ENCODE measurements at places on chromosomes 1 and 21.
A peak's percentile ranks its signal among the peaks of the same experiment; 100 is the strongest.

DNA sequence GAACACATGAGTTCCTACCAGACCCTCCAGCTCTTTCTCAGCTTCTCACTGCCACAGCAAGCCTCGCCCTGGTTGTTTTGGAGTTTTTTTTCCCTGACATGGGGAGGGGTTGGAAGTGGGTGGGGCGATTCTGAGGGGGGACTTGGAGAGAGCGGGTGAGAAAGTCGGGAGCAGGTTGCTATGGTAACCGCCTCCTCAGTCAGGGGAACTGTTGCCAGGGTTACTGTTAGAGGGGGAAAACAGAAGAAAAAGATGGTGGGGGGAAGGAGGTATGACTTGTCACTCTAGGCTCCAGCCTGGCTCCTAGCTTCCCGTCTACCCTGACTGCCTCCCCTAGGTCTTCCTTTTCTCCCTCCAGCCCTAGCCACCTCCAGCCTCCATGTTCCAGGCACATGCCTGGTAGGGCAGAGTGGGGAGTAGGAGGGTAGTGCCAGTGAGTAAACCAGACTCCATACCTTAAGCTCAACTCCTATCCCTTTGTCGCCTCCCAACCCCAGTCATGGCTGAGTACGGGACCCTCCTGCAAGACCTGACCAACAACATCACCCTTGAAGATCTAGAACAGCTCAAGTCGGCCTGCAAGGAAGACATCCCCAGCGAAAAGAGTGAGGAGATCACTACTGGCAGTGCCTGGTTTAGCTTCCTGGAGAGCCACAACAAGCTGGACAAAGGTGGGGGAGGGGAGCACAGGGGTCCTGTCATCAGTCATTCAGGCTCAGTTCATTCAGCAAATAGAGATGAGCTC, 6.0 kb downstream of the PEA15 start:
- no peak for DNase-seq

- no peak for DNase-seq
These were observed 2.5 kb upstream of the GJC2 start for GRCh38 chr1:228147151-228147693.

- DNase-seq = no peak
These were observed 319.4 kb downstream of the TGFB2 start for GRCh38 chr1:218664385-218665170.

- DNase-seq = no peak
These were observed 3.0 kb downstream of the TTC13 start for GRCh38 chr1:230975636-230976035.

GRCh38 chr1:187949567-187949966, 1120.8 kb downstream of the PLA2G4A start:
- DNase-seq = no peak

- DNase-seq = no peak
These were observed 607.8 kb downstream of the NCAM2 start for GRCh38 chr21:21606041-21606440.

- no peak for DNase-seq
These were observed 21.6 kb downstream of the NUP210L start for GRCh38 chr1:154133256-154133655.

DNA sequence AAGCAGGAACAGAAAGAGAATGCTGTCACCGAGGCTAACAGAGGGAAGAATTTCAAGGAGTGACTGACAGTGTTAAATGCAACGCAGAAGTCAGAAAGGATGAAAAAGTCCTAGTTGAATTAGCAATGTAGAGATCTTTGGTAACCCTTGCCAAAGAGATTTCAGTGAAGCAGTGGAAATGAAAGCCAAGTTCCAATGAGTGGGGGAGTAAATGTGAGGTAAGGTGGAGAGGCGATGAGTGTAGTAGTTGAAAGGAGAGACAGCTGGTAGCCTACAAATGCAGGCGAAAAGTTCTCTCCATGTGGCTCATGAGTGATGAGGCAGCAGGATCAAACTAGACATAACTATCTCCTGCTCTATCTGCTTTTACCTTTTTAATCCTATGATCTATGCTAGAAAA, 74.6 kb upstream of the IPO9 start:
- DNase-seq = no peak

DNA sequence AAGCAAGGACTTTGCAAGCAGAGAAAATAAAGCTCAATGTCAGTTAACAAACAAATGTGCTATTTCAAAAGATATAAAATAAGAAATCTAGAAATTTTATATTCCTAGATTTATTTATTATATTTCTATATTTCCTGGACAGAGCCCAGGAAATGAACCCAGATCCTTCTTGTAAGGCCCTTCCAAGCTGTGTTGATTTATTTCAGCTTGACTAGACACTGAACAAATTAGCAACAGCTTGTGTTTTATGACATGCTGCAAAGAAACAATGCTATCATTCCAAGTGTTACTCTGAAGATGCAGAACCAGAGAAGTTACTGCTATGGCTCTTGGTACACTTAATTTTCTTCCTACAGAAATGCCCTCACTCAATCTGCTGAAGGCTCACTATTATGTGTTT, 6.2 kb downstream of the TGFBR3 start:
- no peak for DNase-seq

- no peak for DNase-seq
These were observed 84.0 kb downstream of the IGSF21 start for GRCh38 chr1:18191481-18192155.

GRCh38 chr21:31460980-31461379, 116.9 kb upstream of the TIAM1 start:
- no peak for DNase-seq

DNA sequence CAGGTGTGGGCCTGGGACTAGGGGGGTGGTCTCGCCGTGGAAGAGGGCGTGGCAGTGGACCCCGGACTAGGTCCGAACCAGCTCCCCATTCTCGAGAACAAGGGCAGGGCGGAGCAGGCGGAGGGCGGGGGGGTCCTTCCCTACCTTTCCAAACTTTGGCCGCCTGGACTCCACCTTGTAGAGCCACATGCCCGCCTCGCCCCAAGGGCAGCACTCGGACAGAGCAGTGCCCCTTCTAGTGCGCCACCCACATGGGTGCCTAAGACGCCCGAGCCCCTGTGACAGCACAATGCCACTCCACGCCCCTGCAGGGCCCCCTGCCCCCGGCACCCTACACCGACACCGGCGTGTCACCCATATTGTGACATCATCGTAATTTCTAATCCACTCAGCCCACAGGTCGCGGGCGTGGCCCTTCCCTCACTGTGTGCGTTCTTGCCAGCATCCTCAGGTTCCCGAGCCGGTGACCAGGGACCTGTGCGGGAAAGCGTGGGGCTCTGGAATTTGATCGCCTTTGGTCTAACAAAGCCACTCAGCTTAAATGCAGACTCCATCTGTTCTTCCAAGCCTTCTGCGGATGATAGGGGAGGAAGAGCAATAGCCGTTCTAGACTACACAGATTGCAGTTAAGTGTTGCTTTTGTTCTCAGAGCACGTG, 553 bp upstream of the STMN1 start:
- peak; percentile 78 for DNase-seq

DNA sequence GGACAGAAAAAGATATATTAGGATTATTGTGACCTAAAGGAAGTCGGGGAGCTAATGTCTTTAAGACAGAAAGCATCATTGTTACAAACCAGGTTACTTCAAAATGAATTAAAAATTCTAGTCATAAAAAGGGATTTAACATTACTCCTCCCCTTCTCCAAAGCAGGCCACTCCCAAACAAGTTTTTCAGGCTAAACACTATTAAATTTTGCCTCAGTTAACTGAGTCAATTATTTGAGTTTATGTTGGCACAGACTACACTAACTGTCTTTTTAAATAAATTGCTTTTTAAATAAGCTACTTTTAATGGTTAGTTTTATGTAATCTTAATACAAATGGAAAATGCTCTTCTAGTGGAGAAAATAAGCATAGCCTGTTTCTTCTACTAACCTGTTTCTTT, 395.0 kb upstream of the DUSP10 start:
- DNase-seq = no peak

GRCh38 chr1:111980686-111981085, 8.8 kb downstream of the KCND3 start:
- DNase-seq = no peak

GRCh38 chr1:24748191-24749121, 3.2 kb downstream of the CLIC4 start:
- DNase-seq = no peak

- DNase-seq = no peak
These were observed 36.6 kb upstream of the EPS8L3 start for GRCh38 chr1:109800291-109800690.

DNA sequence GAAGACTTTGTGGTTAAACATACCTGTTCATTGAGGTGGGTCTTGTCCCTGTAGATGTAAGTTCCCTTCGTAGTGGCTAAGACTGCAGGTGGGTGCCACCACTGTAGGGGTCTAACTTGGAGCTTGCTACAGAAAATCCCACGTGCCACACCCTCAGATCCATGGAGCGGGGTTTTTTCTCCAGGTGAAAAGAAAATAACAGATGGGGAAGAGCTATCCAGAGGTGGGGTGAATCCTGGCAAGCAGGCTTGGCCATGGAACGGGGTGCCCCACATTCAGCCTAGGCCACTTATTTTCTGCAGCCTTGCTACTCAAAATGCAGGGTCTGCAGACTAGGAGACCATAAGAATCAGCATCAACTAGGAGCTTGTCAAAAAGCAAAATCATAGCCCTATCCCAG, 24.0 kb downstream of the EXOC8 start:
- DNase-seq = no peak

DNA sequence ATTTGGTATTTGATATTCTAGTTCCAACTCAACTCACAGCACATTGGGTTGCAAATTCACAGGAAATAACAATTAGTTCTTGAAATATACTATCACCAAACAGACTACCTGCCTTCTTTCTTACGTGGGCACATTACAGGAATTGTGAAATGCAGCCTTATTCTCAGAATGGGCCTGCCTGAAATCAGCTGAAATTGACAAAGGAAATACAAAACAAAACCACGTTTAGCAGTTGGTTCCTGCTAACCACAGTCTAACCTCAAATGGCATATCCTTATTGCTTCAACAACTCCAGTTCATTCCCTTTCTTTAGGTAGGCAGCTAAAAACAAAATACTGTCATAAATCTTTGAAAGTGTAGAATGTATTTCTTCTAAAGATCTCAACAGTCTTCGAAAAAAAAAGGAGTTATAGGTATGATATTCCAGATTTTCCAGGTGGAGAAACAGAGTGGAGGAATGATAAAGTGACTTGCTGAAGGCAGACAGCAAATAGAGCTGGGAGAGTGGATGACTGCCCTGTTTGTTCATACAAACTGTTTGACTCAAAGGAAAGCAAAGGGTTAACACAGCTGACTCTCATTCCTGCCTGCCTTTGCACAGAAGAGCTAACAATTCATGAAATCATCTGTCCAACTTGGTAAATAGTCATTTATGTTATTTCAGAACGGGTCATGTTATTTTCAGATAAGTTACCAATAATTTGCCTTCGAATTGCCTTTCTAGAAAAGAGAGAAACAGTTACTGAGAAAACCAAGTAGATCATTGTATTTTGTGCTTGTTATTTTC, 1.6 kb upstream of the GREM2 start:
- no peak for DNase-seq

DNA sequence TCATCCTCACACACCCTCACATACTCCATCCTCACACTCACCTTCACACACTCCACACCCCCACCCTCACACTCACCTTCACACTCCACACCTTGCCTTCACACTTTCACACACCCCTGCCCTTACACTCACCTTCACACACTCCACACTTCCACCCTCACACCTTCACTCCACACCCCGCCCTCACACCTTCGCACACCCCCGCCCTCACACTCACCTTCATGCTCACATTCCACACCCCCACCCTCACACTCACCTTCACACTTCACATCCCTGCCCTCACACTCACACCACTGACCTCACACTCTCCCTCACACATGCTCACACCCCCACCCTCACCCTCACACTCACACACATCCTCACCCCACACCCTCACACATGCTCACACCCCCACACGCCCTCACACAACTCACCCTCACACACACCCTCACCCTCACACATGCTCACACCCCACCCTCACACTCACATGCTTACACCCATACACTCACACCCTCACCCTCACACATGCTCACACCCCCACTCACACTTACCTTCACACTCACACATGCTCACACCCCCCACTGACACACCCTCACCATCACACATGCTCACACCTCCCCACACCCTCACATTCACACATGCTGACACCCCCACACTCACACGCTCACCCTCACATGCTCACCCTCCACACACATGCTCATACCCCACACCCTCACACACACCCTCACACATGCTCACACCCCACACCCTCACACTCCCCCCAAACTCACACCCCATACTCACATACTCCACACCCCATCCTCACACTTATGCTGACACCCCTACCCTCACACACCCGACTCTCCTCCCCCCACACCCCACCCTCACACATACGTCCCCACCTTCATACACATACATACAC, 44.5 kb upstream of the EDN2 start:
- DNase-seq = no peak

GRCh38 chr1:65265651-65266351, 43.5 kb upstream of the DNAJC6 start:
- DNase-seq = no peak

DNA sequence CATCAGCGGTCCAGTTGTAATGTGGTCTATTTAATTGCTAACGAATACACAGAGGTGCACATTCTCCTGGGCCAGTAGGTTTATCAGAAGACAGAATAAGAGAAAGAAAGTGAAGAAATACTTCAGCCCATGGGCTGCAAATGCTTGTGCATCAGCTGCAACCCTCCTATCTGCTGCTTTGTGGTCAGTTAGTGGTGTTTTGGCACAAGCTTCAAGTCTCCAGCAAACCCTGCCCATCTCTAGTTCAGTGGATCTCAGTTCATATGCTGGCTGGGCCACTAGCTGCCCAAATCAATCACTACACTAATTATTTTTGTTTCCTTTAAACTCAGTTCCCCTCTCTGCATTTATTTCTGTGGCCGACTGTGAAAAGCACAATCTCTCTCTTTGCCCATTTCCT, 124.2 kb downstream of the KCNJ6 start:
- DNase-seq = no peak

GRCh38 chr1:101365878-101366277, 129.1 kb downstream of the S1PR1 start:
- DNase-seq = no peak

DNA sequence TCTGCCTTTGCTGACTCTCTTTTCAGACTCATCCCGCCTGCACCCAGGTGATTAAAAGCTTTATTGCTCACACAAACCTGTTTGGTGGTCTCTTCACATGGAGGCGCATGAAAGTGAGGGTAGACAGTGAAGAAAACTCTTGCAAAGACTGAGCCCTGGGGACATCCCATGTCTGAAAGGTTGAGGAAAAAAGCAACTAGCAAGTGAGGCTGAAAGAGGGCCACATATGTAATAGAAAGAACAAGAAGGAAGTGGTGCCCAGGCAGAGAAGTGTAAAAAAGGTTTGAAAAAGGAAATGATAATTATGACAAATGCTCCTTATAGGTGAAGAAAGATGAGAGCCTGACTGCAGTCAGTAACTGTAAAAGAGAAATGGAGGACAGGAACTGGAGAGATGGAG, 115.9 kb upstream of the NEK7 start:
- no peak for DNase-seq

DNA sequence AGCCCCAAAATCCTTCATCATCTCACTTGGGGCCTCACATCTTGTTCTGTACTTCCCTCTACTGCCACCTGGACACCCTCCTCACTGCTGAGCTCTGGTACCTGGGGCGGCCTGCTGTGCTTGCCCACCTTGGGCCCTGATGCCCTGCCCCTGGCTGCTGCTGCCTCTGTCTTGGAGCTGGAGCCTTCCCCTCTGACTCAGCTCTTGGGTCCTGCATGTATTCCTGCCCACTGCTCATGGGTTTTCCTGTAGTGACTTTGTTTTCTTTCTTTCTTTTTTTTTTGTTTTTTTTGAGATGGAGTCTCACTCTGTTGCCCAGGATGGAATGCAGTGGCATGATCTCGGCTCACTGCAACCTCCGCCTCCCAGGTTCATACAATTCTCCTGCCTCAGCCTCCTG, 37.5 kb downstream of the TRAPPC10 start:
- DNase-seq = no peak

- no peak for DNase-seq
These were observed 256.3 kb upstream of the ADGRL4 start for GRCh38 chr1:79262745-79263258.

Measured in NCI-H1417 treated with DMSO at 0.1 percent for 48 hours (cell line).